ENCODE measurements at places on chromosomes 7 and 10.
A peak's percentile ranks its signal among the peaks of the same experiment; 100 is the strongest.

GRCh38 chr10:77034240-77034639 lies 603.4 kb downstream of the KCNMA1 start:
- DNase-seq = no peak

DNA sequence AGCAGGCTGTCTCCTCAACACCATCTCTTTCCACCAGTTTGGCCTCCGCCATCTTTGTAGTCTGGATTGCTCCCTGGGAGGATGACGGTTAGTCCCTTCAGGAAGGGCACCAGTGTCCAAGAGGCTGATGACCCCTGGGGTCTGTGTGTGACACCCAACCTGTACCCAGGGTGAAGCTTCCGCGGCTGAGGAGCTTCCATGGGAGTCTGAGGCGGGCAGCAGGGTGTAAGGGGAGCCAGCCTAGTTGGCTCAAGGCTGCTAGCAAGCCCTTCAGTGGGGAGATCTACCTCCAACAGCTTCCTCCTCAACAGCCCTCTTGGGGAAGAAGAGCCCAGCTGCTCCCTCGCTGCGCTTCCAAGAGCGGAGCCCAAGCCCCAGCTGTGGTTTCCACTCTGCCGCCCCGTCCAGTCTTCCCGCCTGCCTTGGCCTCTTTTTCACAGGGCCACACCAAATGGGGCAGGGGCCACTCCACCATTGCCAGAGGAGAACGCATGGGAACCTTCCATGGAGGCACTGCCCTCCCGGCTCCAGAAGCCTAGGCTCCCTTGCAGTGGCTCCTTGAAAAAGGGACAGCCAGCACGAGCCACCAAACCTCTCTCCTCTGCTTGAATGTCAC lies 57.4 kb downstream of the TMEM209 start:
- DNase-seq = no peak

DNA sequence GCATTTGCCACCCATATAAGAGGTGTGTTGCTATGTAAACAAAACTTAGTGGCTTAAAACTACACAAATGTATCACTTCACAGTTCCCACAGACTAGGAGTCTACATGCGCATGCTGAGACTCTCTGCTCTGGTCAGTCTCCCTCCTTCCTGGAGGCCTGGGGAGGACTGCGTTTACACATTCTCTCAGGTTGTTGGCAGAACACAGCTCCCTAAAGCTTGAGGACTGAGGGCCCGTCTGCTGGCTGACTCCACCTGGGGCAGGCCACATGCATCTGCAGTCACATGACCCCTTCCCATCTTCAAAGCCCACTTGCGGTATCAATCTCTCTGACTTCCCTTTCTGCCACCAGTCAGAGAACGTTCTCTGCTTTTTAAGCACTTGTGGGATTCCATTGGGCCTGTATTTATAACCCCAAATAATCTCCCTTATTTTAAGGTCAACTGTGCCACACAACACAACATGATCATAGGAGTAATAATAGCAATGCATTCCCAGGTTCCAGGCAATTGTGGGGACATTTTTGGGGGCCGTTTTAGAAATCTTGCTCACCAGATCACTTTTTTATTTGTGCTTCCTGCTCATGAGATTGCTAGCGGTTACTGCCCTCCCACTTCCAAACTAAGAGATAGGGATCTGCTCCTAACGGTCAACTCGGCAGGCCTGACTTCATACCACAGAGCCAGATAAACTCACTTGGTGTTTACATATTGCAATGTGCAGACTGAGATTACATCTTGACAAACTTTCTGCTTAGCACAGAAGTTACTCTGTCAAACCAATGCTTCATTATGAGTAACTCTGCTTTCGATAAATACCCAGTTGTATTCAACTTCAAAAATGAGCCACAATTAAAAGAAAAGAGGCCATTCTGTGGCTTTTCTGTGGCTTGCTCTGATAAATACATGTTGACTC lies 96.3 kb downstream of the ALOX5 start:
- peak; percentile 4 for DNase-seq

GRCh38 chr10:62231805-62232204 lies 36.8 kb downstream of the RTKN2 start:
- no peak for DNase-seq

- no peak for DNase-seq
These were observed 55.1 kb upstream of the ZPBP start for GRCh38 chr7:50147951-50148808.

DNA sequence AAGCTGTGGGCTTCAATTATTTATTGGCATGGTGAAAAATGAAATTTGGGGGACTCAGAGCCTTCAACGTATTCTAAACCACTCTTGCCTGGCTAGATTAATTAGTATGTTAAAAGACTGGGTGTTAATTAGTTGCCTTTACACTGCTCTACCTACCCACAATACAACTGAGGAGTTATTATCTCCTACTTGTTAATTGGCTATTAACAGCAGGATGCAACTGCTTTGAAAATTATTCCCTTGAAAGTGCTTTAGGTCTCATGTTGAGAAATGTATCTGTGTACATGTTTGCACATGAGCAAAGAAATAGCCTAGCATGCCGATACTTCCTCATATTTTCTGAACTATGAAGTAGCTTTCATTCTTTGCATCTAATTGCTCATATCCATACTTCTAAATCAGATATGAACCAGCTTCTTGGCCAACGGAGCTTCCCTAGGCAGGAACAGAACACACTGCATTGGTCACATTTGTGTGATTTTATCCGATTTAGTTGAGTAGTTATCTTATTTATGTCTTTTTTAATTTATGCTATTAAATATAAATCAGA lies 155.8 kb downstream of the GPAM start:
- no peak for DNase-seq

- DNase-seq = no peak
These were observed 407.1 kb downstream of the LRMDA start for GRCh38 chr10:75838486-75838885.

- DNase-seq = no peak
These were observed 41.1 kb downstream of the CPVL start for GRCh38 chr7:29105191-29105590.

- no peak for DNase-seq
These were observed 155.7 kb upstream of the HGF start for GRCh38 chr7:81925530-81925929.

DNA sequence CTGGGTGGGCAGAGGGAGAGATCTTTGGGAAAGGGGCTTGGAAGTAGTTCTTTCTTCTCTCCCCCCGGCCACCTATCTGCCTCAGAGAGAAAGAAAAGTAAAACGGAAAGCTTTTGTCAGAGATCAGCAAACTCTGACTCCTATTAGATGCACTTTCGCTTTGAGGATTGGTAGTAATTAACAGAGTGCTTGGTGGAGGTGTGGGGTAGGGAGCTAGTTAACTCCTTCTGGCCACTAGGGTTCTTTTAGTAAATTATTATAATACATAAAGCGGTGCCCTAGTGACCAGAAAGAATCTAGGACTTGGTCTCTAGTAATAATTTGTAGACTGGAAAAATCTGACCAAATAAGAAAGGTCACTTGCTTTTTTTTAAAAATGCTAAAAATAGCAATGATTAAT lies 54.6 kb downstream of the CPVL start:
- DNase-seq = no peak

DNA sequence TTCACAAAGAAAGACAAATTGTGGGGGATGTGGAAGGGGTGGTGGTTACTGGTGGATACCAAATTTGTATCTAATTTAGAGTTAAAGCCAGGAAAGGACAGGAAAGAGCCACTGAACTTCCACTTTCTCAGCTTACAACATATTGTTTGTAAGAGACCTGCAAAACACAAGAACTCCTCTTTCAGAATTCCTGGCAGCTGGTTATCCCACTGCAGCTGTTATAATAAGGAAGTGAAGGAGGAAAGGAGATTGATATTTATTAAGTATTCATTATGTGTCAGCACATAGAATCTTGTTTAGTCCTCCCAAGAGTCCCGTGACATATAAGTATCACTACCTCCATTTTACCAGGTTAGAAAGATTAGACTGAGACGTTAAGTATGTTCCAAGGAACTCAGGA lies 481.7 kb downstream of the PHTF2 start:
- DNase-seq = no peak

DNA sequence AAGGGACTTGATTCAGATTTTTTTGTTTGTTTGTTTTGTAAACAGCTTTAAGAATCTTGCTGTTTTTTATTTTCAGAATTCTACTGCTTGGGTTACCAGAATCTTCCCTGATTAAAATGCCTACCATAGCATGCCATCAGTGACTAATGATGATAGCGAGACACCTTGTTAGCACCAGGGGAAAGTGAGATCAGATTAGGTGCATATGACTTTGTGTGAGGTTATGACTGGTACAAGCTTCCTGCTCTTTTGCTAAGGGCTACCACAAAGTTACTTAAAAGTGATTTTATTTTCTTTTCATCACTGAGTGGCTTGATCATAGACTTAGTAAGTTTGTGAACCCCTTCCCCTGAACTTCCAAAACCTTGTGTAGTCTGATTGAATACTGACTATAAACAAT lies 93.5 kb downstream of the SND1 start:
- no peak for DNase-seq

- no peak for DNase-seq
These were observed 32.4 kb downstream of the CCSER2 start for GRCh38 chr10:84360637-84361365.

DNA sequence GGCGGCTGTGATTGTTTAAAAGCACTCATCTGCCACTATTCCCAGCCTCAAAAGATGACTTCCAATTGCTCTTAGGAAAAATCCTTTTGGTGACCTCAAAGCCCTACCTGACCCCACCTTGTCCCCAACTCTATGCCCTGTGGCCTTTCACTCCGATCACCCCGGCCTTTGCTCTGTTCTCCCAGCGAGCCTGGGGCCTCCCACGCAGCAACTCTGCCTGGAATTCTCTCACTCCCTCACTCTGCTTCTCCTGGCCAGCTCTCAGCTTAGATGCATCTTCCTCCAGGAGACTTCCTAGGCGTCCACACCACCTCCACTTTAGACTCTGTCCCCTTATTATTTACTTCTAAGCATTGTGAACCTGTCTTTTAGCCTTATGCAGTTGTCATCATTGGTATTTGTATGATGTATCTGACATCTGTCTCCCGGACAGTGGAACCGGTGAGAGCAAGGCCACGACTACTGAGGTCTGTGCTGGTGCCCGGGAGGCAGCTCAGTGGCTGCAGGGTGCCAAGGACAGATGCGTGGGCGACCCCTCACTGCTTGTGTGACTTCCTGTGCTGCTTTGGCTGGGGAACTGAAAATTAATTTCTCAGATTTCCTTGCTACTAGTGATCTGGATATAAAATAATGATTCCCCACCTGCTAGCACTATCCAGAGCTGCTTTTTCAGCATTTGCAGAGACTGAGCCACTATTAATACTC lies 63.0 kb downstream of the PIP4K2A start:
- DNase-seq = no peak

DNA sequence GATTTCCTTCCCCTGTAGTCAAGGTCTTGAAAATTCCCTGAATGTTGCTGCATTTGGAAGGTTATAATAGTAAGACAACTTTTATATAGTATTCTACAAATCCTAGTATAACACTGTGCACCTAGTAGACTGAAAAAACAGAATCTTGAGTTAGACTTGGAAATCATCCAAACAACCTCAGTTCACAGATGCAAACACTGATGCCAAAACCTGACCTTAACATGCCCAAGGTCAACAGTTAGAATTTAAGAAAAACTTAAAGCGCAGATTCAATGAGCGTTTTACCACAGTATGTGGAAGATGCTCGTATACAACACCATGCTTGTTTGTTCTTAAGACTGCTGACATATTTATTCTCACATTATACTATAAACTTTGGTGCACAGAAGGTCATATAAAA lies 3.0 kb downstream of the PIP4K2A start:
- DNase-seq = no peak

DNA sequence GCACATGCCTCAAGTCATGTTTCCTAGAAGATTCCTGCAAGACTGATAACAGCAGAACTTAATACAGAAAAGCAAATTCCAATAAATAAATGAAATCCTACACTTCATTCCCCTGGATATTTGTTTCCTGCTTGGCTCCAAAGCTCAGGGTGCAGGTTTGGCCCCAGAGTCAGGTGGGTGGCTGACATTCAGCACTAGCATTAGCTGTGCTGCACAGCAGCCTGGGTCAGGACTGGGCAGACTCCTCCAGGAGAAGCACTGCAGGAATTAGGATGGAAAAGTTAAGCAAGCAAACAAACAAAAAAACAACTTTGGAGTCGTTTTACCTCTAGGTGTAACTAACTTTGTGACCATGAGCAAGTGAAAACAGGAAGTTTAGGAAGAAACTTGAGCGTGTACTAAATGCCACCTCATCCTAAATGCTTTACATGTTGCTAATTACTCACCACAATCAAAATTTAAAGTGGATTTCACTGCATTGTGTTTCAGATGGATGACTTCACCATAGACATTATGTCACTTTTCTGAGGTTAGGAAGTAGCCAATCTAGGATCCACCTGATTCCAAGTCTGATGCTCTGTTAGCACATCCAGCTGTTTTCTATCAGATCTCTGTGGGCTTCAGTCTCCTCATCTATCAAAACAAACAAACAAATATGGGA lies 239.4 kb downstream of the C7orf25 start:
- no peak for DNase-seq

DNA sequence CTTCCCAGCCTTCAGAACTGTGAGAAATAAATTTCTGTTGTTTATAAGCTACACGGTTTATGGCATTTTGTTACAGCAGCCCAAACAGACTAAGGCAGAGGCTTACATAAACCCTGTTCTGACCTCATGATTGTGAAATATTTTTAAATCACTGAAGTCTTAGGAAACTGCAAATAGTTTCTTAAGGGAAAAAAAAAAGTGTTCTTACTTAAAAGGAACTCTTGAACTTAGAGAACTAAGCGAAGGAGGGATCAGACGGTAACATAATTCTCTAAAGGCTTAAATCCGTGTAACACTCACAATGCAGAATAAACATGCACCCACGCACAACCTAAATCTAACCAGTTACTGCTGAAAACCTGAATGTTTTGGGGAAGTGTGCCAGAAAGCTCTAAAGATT lies 749.1 kb upstream of the LRRTM3 start:
- no peak for DNase-seq

- no peak for DNase-seq
These were observed 520 bp downstream of the CPA5 start for GRCh38 chr7:130345136-130345535.

DNA sequence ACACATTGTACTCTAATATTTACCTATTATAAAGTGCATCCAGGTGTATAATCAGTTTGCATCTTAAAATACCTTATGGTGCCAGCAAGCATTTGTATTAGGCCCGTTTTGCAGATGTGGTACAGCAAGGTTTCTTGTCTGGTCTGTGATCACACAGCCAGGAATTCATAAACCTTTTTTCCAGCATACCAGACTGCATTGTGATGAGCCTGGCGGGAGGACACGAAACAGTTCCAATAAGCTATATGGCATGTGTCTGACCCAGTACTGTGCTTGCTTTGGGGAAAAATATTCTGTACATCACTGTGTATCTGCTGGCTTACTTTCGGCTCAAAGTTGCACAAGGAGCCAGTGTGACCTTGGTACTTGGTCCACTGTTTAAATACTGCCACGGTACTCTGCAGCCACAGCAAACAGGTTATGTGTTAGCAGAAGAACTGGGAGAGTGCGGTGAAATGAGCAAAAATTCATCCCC lies 36.3 kb downstream of the CHN2 start:
- DNase-seq = no peak

GRCh38 chr7:32501522-32501921 lies 6.2 kb downstream of the AVL9 start:
- DNase-seq = no peak
